ENCODE measurements at places on chromosomes 12 and 14. TPM values are rescaled to one million over a fixed set of nuclear protein-coding genes. Genes with fewer than 3 reads are reported as not detected.

The PLEKHG7 gene
- not detected for total RNA-seq

The TAS2R19 gene
- 8.0 TPM for total RNA-seq

The VRTN gene
- total RNA-seq, result not detected

The LRP1 gene
- total RNA-seq, result 253 TPM

The CCDC175 gene
- total RNA-seq, result 0.16 TPM

The SOCS2 gene
- 13.9 TPM for total RNA-seq

The TTC9 gene
- 4.6 TPM for total RNA-seq

The KRT81 gene
- total RNA-seq, result 0.16 TPM

The POP5 gene
- 32.6 TPM for total RNA-seq

The IAPP gene
- not detected for total RNA-seq

The ATL1 gene
- 1.5 TPM for total RNA-seq

The MYF6 gene
- total RNA-seq, result 0.20 TPM

The GPR162 gene
- total RNA-seq, result 10.8 TPM

The KRT75 gene
- total RNA-seq, result not detected

The LRFN5 gene
- total RNA-seq, result 13.8 TPM

The SCN8A gene
- 2.7 TPM for total RNA-seq

The KRT4 gene
- 1.3 TPM for total RNA-seq

The B4GALNT1 gene
- 0.34 TPM for total RNA-seq

The PRMT5 gene
- 86.2 TPM for total RNA-seq

The ABCD2 gene
- 0.34 TPM for total RNA-seq

The SYCP3 gene
- total RNA-seq, result 0.16 TPM

The OR4N5 gene
- not detected for total RNA-seq

The RESF1 gene
- total RNA-seq, result 61.9 TPM

The NANOG gene
- total RNA-seq, result 0.32 TPM

The CCDC196 gene
- not detected for total RNA-seq

The NAB2 gene
- total RNA-seq, result 52.7 TPM

The MYRFL gene
- 0.16 TPM for total RNA-seq

The KLHDC1 gene
- total RNA-seq, result 6.6 TPM

The VWF gene
- total RNA-seq, result 0.24 TPM

The GUCY2C gene
- 0.07 TPM for total RNA-seq

The RASSF9 gene
- total RNA-seq, result 5.0 TPM

The BRF1 gene
- total RNA-seq, result 72.8 TPM

The SRRM4 gene
- 1.9 TPM for total RNA-seq

The PIWIL1 gene
- not detected for total RNA-seq

The CAPZA3 gene
- not detected for total RNA-seq

The GALNT9 gene
- 4.8 TPM for total RNA-seq

The NRXN3 gene
- 10.7 TPM for total RNA-seq

The ABCC9 gene
- total RNA-seq, result 1.00 TPM

The ADGRD1 gene
- 5.5 TPM for total RNA-seq

The BICDL1 gene
- total RNA-seq, result 41.5 TPM

The GPR65 gene
- not detected for total RNA-seq

The MANSC1 gene
- total RNA-seq, result 16.6 TPM

The TSPAN8 gene
- total RNA-seq, result not detected

The KRT80 gene
- 3.0 TPM for total RNA-seq

The MYO1A gene
- total RNA-seq, result 0.59 TPM

The SDS gene
- total RNA-seq, result not detected

The DLK1 gene
- total RNA-seq, result 1,080 TPM

The PLXNC1 gene
- total RNA-seq, result 3.0 TPM

The ITGA7 gene
- total RNA-seq, result 32.5 TPM

The TGM1 gene
- 9.5 TPM for total RNA-seq

The RNASE3 gene
- not detected for total RNA-seq

The PTHLH gene
- total RNA-seq, result 6.5 TPM

The SLC11A2 gene
- total RNA-seq, result 117 TPM

The SUSD6 gene
- total RNA-seq, result 34.7 TPM

The KRT79 gene
- total RNA-seq, result not detected

The SH2B3 gene
- total RNA-seq, result 1.6 TPM
